ENCODE measurements at places on chromosomes 16 and 17.
A peak's percentile ranks its signal among the peaks of the same experiment; 100 is the strongest.

- DNase-seq, result peak; percentile 57
Observed at GRCh38 chr17:59786536-59787319, 79.3 kb downstream of the VMP1 start.

DNA sequence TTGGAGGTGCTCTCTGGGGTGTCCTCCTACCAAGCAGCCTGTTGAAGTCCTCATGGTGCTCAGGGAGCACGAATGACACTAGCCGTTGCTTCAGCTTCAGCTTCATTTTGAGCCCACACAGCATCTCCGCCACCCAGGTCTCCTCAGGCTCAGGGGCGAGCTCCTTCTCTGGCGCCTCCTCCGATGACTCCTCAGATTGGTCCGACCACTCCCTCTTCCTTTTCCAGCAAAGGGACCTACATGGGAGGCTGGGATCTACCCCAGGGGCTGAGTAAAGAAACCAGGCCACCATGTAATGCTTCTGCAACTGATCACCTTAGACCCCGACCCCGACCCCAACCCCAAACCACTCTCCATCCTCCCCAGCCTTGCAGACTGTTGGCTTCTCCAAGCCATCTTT is 25.9 kb downstream of the PRR11 start:
- DNase-seq, result no peak

- DNase-seq, result no peak
Observed at GRCh38 chr17:31434727-31435050, 43.2 kb downstream of the RAB11FIP4 start.

DNA sequence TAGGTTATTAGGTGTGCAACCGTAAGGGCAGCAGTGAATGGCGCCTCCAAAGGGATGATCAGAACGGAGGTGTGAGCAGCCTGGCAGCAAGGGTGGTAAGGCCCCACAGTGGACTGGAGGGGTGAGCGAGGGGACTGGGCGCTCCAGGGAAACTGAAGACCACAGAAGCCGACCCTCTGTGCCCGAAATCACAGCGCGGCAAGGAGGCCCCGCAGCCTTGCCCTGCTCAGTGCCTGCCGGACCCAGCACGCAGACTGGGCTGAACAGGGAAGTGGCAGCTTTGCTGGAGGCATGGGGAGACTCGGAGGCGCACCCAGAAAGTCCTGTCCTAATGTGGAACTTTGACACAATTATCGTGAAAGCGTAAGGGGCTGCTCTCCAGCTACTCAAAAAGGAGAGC is 38.4 kb downstream of the KLHDC4 start:
- no peak for DNase-seq

GRCh38 chr16:68406458-68407152 is 41.7 kb downstream of the SMPD3 start:
- DNase-seq, result no peak

DNA sequence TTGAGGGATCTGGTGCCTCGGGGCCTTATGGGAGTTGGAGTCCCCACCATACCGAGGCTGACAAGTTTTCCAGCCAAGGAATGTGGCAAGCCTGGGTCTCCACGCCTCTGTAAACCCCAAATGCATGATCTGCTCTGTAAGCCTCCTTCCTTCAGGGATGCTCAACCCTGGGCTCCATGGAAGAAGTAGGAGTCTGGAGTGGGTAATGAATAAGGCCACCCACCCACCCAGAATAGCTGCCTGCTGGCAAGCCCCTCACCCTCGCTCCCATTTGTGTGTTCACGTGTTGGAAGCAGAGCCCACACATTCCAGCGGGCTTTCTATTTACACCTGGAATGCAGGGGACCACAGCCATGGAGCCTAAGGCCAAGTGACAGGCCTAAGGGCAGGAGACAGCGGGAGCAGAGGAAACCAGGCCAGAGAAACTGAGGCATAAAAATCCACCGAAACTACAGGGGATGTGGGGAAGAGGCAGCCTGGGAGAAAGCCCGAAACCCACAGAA is 4.4 kb downstream of the DLG4 start:
- DNase-seq, result no peak

- no peak for DNase-seq
Observed at GRCh38 chr16:84226026-84226425, 13.8 kb downstream of the KCNG4 start.

- no peak for DNase-seq
Observed at GRCh38 chr17:58388302-58389190, 28.8 kb downstream of the RNF43 start.

GRCh38 chr16:71345031-71345430 is 13.5 kb upstream of the CALB2 start:
- DNase-seq, result no peak

DNA sequence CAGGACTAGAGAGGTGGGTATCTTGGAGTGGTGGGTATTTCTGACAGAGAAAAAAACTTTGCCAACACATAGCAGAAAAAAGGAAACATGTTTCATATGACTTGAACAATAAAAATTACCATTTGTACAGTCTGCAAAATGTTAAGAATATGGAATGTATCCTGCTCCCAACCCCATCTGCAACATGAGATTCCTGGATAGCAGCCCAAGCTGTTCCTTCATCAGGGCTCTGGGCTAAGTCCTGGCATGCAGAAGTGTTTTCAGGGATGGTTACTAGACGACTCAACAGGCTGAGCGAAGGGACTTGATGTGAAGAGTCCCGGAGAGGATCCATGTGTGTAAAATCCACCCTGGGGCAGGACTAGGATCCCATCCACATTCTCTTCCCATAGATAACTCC is 121.0 kb upstream of the IRX3 start:
- no peak for DNase-seq

- no peak for DNase-seq
Observed at GRCh38 chr16:66408163-66409048, 18.7 kb upstream of the BEAN1 start.

- DNase-seq, result no peak
Observed at GRCh38 chr17:20263595-20263994, 203.7 kb downstream of the LGALS9B start.

GRCh38 chr17:28147017-28147416 is 104.5 kb downstream of the NLK start:
- DNase-seq, result no peak

DNA sequence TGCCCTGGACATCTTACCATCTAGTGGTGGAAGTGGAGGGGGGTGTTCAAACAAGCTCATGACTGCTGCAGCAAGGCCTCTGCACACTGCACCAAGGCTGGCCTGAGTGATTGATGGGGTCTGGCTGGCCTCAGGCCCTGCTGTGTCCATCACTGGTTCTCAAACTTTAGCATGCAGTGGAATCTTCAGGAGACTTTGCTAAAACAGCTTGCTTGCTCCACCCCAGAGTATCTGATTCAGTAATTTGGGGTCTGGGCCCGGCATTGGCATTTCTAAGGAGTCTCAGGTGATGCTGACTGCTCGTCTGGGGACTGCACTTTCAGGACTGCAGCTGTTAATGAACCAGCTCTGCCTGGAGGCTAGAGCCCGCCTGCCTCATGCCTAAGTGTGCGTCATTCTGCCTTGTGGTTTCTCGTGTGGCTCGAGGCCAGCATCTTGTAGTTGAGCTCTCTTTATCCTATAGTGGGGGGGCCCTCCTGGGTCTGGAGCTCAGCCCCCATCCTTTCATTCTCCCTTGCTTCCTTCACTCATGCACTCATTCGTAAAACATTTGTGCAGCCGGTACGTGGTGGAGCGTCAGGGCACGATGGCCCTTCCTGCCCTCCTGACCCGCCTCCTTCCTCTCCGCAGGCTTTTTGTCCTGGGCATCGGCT is 4.1 kb downstream of the MGAT5B start:
- DNase-seq, result no peak

DNA sequence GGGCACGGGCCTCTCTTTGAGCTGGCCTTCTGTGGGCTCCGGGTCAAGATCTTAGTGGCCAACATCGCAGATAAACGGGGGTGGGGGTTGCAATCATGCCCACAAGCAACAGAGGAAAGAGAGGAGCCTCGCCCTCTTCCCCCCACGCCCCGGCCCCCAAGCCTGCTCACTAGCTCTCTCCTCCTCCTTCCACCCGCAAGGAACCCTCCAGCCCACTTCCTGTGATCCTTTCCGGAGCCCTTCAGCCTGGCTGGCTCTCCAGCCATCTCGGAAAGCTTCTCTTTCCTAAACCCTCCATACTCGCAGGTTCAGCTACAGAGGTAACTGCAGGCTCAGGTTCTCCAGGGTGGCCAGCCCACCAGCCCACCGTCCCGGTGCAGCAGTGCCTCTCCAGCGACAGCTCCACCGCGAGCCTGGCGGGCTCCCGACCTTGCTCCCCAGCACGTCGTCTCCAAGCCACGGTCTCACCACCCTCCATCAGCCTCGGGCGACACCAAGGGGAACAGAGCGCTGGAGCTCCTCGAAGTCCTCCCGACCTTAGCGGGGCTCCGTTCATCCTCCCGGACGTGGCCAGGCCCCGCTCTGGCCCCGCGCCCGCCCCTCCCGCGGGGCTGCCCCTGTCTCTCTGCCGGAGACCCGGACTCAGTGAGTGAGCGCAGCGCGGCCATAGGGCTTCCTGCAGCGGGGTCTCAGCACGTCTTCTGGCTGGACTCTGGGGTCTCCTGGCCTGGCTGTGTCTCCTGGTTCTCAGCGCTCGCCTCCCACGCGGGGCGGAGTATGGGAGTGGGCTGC is 12.9 kb upstream of the ODF4 start:
- no peak for DNase-seq

DNA sequence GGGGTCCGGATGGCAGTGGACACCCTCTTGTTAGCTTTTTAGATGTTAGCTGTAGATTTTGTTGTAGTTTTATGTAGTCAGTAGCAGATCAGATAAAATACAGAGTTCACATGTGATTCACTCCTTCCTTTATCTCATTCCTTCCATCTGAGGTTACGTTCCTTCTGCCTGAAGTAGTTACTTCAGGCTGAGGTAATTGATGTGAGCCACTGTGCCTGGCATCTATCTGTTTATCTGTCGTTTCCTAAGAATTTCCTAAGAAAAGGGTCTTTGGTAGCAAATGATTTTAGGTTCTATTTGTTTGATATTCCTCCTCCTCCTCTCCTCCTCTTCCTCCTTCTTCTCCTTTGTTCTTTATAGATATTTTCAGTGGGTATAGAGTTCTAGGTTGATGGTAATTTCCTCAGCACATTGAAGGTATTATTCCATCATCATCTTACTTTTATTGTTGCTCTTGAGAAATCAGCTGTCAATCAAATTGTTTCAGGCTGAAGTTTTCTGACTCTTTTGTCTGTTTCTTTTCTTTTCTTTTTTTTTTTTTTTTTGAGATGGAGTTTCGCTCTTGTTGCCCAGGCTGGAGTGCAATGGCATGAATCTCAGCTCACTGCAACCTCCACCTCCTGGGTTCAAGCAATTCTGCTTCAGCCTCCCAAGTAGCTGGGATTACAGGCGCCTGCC is 29.6 kb upstream of the FBXO47 start:
- DNase-seq, result no peak

DNA sequence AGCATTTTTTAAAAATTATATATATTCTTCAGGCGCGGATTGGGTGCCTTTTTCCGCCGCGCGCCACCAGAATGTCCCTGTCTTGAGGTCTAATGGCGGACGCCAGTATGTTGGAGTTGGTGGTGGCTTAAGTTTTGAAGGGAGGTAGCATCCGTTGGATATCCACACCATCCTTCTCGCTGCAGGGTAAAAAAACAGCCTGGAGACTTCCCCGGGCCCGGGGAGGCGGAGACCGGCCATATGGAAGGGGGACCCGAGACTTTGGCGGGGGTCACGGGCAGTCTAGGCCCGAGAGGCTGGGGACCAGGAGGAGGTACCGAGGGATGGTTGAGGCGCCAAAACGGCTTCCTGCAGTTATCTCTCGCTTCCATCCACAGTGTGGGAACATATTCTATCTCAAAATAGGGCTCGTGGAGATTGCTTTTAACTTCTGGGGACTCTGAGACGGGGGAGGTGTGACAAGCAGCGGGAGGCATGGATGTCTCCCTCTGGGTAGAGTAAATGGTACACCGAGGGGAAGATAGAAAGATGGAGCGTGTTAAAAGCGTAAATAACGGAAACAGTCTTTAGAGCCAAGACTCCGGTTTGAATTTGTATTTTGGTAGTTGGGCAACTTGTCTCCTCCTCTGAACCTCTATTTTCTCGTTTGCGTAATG is at the start of gene SF3B3:
TSS of gene SF3B3 (plus strand) at position 74 of the 656 bp plus-strand sequence. CDS start 2,841 bp downstream, outside the sequence.
- DNase-seq, result peak; percentile 78

DNA sequence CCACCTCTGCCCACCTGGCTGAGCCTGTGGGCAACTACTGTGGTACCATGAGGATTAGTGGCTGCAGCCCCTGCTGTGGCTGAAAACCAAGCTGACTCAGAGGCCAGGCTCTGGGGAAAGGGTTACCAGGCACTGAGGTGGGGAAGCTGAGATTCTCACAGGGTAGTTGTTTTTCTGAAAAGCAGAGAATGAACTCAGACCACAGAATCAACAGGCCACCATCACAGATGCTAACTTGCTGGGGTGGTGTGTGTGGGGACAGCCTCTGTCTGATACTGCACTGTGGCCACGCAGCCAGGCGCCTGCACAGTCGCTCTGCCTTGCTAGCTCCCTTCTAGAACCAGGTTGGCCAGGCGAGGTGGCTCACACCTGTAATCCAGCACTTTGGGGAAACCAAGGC is 28.8 kb downstream of the NPLOC4 start:
- DNase-seq, result no peak

DNA sequence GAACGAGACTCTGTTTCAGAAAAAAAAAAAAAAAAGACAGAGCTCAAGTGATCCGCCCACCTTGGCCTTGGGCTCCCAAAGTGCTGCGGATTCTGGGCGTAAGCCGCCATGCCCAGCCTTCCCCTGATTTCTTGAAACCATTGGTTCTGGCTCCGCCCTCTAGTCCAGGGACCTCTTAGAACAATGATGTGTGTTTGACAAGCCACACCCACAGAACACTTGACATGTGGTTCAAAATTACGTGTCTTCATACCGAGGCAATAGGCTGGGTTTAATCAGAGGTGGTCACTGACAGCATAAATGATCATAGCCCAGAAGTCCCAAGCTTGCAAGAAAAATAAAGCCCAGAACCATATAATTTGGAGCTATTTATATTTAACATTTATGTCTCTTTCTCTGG is 23.0 kb downstream of the KNOP1 start:
- DNase-seq, result no peak

GRCh38 chr17:75557075-75557851 is 30.3 kb upstream of the MYO15B start:
- peak; percentile 86 for DNase-seq

DNA sequence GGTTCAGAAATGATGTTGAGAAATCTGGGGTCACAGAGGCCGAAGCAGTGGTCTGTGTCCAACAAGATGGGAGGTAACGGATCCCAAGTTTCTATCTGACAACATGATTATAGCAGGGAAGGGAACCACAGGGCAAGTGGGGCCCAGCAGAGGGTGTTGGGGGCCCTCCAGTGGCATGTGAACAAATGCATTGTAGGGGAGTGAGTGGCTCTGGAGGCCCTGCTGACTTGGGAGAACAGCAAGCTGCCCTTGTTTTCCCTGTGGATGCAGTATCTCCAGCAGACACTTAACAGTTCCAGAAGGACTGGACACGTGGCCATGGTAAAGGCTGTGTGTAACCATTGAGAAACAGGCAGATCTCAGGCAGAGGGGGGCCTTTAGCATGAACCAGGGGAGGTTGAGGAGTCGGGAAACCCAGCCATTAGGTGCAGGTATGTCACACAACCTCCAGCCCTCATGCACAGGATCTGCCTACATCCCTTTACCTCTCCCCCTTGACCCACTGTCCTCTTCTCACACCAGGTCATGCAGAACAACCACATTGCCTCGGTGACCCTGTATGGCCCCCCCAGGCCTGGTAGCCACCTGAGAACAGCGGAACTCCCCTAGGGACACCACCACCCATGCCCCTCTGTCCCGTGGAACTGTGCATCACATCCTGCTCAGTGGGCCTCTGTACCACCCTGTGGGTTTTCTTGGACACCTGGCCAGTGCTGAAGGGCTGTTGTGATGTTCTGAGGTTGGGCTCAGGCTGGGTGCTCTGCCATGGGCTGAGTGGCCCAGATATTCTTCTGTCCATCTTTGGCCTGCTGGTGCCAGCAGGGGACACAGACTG is 4.1 kb downstream of the B3GNT9 start:
- DNase-seq, result no peak

- DNase-seq, result no peak
Observed at GRCh38 chr17:74205274-74205673, 1.8 kb downstream of the RPL38 start.

All from C1 segment of cervical spinal cord (tissue), 14 donors.